ENCODE measurements at places on chromosomes 13 and 19.
A peak's percentile ranks its signal among the peaks of the same experiment; 100 is the strongest.

GRCh38 chr13:31311921-31312320 lies 112.1 kb downstream of the B3GLCT start:
- DNase-seq = no peak

GRCh38 chr13:25574437-25575411 lies 202.9 kb downstream of the ATP8A2 start:
- DNase-seq = peak; percentile 59

DNA sequence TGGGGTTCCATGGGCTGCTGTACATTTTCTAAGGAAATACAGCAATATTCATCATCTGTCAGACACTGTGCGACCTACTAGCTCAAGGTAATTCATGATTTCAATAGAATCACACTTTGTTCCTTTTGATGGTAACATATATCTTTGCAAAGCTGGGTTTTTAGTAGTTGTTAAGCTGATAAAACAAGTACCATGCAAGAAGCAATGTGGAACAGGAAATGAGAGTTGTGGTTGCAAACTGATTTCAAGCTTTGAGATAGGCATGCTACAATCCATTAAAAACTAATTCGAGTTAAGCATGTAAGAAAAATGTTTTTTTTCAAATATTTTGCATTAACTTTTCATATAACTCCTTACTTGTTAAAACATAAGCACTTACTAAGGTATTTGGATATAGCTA lies 6.8 kb upstream of the MBNL2 start:
- no peak for DNase-seq

DNA sequence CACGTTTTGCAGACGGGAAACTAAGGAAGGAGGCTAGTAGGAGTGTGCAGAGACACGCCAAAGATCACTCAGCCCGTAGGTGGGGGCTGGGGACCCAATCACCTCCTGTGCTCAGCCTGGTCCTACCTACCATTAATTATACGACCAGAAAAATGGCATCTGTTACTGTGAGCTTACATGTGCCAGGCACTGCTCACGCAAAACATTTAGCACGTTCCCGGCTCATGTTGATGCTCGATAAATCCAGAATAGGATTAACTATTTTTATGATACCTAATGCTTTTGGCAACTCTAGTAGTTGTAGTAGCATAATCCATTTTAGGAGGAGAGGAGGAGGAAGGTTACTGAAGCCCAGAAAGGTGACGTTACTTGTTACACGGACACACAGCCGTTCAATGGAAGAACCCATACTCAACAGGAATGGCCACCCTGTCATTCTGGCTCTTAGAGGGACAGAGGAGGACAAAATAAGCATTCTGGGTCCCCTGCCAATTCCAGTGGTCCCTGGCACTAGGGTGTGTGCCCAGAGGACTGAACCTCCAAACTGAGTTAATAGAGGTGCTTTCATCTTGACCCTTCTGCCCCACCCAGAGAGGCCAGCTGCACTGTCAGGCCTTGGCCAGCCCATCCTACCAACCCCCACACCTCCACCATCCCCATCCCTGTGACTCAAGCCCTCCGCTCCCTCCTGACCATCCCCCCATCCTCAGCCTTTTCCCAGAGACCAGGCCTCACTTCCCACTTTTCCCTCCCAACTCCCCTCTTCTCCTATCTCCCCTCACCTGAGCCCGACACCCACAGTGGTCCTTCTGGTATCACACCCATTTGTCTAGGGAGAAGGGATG lies 5.0 kb upstream of the EML2 start:
- no peak for DNase-seq

GRCh38 chr19:49097453-49098288 lies 12.4 kb downstream of the SNRNP70 start:
- DNase-seq = peak; percentile 68

GRCh38 chr13:75372517-75372916 lies 109.5 kb downstream of the TBC1D4 start:
- DNase-seq = peak; percentile 24

GRCh38 chr13:106911627-106912026 lies 343.7 kb upstream of the ARGLU1 start:
- no peak for DNase-seq

DNA sequence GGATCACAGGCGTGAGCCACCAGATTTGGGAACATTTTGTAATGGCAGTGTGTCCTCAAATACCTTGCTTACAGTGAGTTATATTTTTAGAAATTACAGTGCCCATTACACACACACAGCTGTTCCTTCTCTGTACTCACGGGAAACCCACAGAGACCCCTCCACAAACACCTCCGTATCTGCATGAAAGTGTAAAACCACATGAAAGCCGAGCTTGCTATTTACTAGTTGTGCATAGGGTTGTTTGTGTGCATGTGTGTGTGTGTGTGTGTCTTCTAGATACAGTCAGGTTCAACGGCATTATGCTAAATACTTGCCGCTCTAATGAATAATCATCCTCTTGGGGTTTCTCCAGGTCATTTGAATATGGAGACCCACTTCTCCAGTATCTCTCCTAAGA lies 22.3 kb upstream of the LILRA2 start:
- DNase-seq = no peak

DNA sequence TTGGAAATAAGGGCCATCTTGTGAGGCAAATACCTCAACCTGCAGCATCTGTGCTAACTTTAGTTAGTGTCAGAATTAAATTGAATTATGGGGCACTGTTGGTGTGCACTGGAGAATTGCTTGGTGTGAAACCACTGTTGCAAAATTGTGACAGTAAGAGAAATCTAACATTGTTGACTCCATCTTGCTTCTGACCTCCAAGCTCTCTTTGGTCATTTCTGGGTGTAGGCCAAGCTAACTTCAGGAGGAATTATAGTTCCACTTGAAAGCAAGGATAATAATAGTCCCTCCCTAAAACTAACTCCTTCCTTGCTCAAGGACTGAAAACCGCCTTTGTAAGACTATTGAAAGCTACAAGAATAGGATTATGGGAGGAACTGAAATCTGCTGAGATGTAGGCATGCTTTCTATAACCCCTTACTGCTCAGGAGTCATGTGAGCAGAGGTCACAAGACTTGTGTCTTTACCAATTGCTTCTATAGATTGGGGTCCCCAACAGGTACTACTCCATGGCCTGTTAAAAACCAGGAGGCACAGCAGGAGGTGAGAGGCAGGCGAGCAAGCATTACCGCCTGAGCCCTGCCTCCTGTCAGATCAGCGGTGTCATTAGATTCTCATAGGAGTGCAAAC lies 24.9 kb upstream of the GAS6 start:
- DNase-seq = no peak

- no peak for DNase-seq
These were observed 2.1 kb downstream of the ZNF709 start for GRCh38 chr19:12482509-12482886.

- DNase-seq = no peak
These were observed 215.5 kb downstream of the NHLRC3 start for GRCh38 chr13:39253774-39254173.

DNA sequence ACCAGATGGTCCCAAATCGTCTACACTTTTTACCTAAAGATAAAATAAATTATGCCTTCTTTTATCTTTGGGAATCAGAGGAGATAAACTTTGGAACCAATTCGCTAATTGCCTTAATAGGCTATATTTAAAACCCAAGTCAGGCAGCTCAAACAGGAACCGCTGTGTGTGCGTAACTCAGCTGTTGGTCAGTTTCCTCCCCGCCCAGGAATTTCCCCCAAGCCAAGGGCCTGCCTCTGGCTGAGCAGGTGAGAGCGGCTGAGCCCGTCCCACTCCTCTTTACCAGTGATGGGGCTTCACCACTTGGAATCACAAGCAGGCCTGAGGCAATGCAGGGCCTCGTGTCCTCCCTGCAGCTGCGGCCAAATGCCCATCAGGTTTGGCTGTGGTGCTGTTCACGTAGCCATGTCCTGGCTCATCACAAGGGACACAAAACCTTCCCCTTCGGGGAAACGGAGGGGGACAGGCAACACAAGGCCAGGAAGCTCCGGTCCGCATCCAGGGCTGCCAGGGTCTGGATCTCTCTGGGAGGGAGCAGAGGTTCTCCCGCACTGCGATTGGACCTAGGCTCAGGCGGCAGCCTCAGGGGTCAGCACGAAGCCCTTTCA lies 503 bp upstream of the SLC7A9 start:
- no peak for DNase-seq

DNA sequence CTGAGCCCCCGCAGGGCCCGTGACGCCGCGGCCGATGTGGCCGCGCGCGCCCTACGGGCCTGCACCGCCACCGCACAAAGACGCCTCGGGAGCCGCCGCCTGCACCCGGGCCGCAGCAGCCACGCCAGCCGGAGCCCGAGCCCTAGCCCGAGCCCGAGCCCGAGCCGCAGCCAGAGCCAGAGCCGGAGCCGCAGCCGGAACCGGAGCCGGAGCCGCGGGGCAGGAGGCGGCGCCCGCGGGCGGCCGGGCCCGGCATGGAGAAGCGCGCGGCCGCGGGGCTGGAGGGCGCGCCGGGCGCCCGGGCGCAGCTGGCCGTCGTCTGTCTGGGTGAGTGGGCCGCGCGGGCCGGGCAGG lies 379 bp downstream of the LRP3 start:
- no peak for DNase-seq

GRCh38 chr13:94087100-94087499 lies 392.4 kb downstream of the DCT start:
- DNase-seq = no peak

DNA sequence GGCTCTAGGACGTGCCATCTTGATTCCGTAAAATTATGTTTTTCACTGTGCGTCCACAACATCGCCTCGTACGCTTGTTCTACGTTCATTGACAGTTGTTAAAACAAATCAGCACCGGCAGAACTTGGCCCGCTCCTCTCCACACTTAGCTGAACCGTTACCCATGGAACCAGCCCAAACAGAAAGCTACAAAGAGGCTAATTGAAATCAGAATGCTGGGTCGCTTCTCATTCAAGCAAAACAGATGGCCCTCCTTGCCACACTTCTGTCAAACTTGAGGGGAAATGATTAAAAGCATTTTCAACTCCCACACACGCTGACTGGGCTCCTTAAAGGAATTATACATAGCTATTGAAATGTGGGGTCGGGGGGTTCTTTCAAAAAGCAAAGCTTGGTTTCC lies 71.6 kb downstream of the TM9SF2 start:
- DNase-seq = no peak

GRCh38 chr13:101711307-101712025 lies 259.0 kb downstream of the ITGBL1 start:
- no peak for DNase-seq

- DNase-seq = no peak
These were observed 13.0 kb downstream of the RBM26 start for GRCh38 chr13:79392882-79393563.

GRCh38 chr13:21232599-21232998 lies 56.1 kb downstream of the MRPL57 start:
- DNase-seq = no peak

- no peak for DNase-seq
These were observed 273.8 kb downstream of the SLITRK6 start for GRCh38 chr13:85525411-85525810.

GRCh38 chr13:33494596-33495204 lies 209.1 kb upstream of the STARD13 start:
- DNase-seq = peak; percentile 25

GRCh38 chr13:21120191-21120590 lies 56.2 kb downstream of the SKA3 start:
- DNase-seq = no peak

DNA sequence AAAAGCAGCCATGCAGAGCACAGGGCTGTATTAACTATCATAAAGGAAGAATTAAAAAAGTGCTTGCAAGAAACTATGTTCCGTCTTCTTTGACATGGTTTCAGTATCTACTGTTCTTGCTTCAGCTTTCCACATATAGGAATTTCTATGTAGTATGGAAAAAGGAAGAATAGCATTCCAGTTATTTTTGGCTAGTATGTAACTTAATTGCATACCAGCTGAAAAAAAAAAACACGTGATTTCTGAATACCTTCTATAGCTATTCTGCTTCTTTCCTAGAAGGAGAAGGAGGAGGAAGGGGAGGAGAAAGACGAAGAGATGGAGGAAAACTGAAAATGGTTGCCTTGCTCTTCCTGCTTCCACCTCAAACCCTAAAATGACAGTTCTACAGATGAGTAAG lies 619.0 kb downstream of the KCTD12 start:
- DNase-seq = no peak

DNA sequence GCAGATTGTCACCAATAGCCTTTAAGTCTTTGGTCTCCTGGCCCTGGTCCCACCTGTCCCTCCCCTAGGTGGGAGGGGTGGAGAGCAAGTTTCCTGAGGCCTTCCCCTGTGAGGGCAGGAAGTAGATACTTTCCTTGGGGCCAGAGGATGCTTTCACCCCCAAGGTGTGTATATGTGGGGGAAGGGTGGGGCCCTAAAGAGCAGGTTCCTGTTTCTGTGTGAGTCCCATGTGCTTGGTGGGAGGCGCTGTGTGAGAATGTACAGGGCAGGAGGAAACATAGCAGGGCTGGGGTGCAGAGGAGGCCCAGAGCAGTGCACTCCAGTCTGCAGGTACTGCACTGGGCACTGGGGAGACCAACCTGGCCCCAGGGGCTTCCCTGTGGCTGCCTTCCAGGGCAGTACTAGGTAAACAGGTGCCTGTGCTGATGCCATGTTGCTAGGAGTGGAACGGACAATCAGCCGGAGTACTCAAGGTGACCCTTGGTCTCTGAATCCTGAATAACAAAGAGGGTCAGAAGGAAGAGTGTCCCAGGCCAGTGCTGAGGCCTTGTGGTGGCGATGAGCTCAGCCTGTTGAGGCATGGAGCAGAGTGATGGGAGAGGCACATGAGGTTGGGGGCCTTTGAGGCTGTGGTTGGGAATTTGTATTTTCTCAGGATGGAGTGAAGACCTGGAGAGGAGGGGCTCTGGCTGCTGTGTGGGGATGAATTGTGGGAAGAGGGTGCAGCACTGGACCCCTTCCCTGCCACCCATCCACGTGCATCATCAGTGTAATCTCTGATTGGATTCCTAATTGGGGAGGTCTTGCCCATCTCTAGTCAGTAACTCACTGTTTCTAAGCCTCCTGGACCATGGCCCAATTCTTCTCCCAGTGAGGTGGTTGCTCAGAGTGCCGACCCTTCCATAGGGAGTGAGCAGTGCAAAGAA lies 5.1 kb downstream of the EGLN2 start:
- DNase-seq = no peak

- no peak for DNase-seq
These were observed 73.9 kb upstream of the OXGR1 start for GRCh38 chr13:97068151-97068550.

- no peak for DNase-seq
These were observed 4.0 kb downstream of the TPGS1 start for GRCh38 chr19:511101-511851.

GRCh38 chr13:98503175-98504028 lies 73.5 kb downstream of the STK24 start:
- no peak for DNase-seq

GRCh38 chr19:41478875-41479756 lies 36.2 kb downstream of the ERICH4 start:
- DNase-seq = no peak

DNA sequence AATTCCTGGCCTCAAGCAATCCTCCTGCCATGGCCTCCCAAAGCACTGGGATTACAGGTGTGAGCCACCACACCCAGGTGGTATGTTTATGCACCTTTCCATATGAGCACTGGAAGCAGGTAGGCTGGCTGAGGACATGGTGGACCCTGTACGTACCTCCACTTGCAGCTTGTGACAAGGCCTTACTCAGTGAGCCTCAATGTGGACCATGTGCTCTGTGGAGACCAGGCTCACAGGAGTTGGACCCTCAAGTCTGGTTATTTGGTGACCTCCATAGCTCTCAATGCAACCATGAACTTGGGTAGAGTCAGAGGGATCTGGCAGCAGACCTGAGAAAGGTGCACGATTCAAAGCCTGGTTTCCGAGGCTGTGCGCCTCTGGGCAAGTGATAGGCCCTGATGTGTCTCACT lies 5.5 kb downstream of the ACP4 start:
- DNase-seq = no peak

GRCh38 chr13:31639443-31640163 lies 99.7 kb upstream of the RXFP2 start:
- DNase-seq = no peak

Measured in urothelium cell line (cell line).